ENCODE measurements at places on chromosomes 3 and 15. TPM values are rescaled to one million over a fixed set of nuclear protein-coding genes. Genes with fewer than 3 reads are reported as not detected.

- H3K4me1 ChIP-seq: peaks cover 1% of the 10 kb centered on the region
- H3K36me3 ChIP-seq: peaks cover 16% of the 10 kb centered on the region
- no peak overlapping the region for H3K4me3 ChIP-seq
- no peaks in the 10 kb centered on the region for H3K27me3 ChIP-seq
- H3K27ac ChIP-seq: no peak overlapping the region
These were observed 74.7 kb downstream of the MLH1 start for GRCh38 chr3:37068031-37068430.

ZPLD1 gene
- not detected for total RNA-seq

ZNF80 gene
- not detected for total RNA-seq

- H3K27me3 ChIP-seq: no peaks in the 10 kb centered on the region
- DNase-seq: peak; percentile 82
- peaks cover 8% of the 10 kb centered on the region for H3K36me3 ChIP-seq
- H3K4me3 ChIP-seq: no peak overlapping the region
- H3K27ac ChIP-seq: peak overlapping the region; percentile 95
- peaks cover 5% of the 10 kb centered on the region for H3K4me1 ChIP-seq
These were observed 213.6 kb downstream of the FEZF2 start for GRCh38 chr3:62159709-62160092.

DNA sequence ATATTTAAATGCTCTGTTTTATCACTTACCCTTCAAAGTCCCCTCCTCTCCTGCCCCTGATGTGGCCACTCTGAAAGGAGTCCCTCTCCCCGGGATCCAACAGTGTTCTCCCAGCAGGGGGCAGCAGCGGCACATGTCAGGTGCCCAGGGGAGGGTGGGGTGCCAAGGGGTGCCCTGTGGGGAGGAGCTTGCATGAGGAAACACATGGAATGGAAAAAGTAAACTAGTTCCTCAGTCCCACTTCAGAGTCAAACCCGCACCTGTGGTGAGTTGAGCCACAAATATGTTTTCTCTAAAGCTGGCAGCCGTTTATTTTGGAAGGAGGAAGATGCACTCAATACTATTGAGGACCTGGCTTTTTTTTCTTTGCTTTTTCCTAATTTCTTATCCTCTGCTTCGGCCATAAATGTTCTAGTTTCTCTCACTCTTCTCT lies 30.1 kb upstream of the NRROS start:
- no peak overlapping the region for H3K27ac ChIP-seq
- H3K36me3 ChIP-seq: no peaks in the 10 kb centered on the region
- H3K4me1 ChIP-seq: no peaks in the 10 kb centered on the region

DNA sequence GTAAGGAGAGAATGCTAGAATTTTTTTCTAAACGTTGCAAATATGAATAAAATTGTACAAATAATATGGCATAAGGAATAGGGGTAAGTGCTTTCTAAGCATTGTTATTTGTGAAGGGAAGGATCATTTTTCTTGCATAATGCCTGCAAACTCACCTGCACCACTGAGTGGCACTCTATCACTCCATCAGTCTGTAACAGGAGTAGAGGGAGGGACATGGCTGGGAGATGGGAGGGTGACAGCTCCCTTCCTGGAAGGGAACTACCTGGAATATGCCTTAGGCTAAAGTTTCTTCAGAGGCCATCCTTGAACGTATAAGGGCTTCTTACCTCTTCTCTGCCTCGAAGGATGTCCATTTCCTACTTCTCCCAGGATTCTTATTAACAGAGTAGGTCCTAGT lies 3.0 kb downstream of the NAALADL2 start:
- no peak overlapping the region for H3K27ac ChIP-seq
- H3K27me3 ChIP-seq: no peaks in the 10 kb centered on the region
- no peak overlapping the region for H3K4me3 ChIP-seq
- no peaks in the 10 kb centered on the region for H3K36me3 ChIP-seq

DNA sequence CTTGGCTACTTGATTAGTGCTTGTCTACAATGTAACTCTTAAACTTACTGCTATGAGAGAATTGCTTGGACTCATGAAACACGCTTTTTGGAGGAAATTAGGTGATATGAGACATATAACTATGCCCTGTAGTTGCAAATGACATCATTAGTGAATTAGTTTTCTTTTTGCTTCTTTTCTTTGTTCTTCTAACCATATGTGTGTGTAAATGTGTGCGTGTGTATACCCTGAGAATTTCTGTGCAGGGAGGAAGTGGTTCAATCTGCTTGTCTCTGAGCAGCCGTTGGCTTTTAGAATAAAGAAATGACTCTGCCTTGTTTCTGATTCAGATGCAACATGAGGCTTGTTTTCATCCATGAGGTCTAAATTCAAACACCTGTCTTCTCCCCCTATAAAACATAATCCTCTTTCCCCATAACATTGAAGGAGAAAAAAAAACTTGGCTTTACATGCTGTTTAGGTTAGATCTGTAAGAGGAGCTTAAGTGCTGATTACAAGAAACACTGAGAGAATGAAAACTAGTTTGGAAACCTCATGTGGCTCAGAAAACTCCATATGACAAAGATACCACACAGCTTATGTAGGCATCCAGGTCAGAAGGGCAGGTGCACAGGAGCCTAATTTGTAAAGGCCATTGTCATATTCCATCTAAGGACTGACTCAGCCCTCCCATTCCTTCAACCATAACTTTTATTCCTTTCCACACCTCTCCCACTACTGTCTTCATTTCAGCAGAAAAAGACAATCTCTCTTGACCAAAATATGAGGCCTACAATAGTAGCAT lies 30.5 kb upstream of the BLM start:
- no peak for DNase-seq
- H3K27me3 ChIP-seq: no peaks in the 10 kb centered on the region
- no peaks in the 10 kb centered on the region for H3K36me3 ChIP-seq
- H3K4me1 ChIP-seq: no peaks in the 10 kb centered on the region

DNA sequence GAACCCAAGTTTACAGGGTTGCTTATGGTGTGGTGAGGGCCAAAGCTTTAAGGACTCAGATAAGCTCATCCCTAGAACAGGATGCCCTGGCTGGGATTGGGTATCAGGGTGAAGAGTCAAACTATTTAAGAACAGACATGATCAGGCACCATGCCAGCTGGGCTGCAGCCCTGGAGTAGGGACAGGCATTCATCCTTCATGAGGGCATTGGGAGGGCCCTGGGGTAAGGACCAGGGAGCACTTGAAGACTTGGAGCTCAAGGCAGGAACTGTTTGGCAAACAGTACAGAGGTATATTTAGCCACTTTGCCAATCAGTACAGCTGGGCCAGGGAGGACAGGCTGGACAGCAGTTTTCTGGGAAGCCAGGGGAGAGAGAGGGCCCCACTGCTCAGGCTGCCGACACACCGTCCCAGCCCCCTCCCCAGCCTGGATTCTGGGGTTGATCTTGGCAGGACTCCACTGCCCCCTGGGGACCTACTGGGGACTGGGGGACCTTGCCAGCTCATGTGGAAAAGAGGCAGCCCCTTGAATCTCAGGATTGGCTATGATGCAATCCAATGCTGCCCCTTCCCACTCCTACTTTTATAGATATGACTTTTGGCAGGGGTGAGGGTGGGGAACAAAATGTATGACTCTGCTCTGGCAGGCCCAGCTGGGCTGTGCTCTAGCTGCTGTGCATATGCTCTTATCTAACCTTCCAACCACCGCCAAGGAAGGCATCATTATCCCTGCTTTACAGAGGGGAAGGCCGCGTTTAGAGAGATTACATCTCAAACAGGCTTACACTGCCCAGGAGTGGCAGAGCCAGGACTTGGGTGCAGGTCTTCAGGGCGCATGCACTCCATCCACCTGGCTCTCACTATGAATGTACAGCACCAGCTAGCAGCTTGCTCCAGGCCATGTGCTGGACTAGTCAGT lies 2.3 kb downstream of the PLA2G4E start:
- H3K4me3 ChIP-seq: no peak overlapping the region
- no peaks in the 10 kb centered on the region for H3K36me3 ChIP-seq
- H3K27ac ChIP-seq: no peak overlapping the region
- no peaks in the 10 kb centered on the region for H3K27me3 ChIP-seq

GRCh38 chr3:45842851-45843625 lies 1.1 kb upstream of the LZTFL1 start:
- no peak overlapping the region for H3K27ac ChIP-seq
- H3K4me3 ChIP-seq: no peak overlapping the region
- H3K36me3 ChIP-seq: peaks cover 4% of the 10 kb centered on the region
- peaks cover 20% of the 10 kb centered on the region for H3K27me3 ChIP-seq

DNA sequence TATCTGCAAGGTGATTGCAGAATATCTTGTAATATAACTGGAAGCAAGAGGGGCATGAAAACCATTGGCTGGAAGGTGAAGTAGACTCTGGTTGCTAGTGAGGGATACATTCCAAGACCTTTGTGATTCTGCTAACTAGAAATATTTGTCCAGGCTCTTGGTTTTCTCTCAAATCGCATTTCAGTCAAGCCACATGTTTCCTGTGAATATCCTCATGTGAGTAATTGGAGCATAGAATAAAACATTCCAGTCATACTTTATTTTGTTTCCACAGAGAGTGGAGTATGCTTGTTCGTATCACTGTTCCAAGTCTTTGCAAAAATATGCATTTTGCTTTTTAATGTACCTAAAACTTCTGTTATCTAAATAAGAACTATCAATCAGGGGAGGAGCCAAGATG lies 850.0 kb downstream of the EPHA3 start:
- DNase-seq: no peak
- H3K4me3 ChIP-seq: no peak overlapping the region
- no peaks in the 10 kb centered on the region for H3K36me3 ChIP-seq
- H3K27me3 ChIP-seq: no peaks in the 10 kb centered on the region
- no peaks in the 10 kb centered on the region for H3K4me1 ChIP-seq
- no peak overlapping the region for H3K27ac ChIP-seq

DNA sequence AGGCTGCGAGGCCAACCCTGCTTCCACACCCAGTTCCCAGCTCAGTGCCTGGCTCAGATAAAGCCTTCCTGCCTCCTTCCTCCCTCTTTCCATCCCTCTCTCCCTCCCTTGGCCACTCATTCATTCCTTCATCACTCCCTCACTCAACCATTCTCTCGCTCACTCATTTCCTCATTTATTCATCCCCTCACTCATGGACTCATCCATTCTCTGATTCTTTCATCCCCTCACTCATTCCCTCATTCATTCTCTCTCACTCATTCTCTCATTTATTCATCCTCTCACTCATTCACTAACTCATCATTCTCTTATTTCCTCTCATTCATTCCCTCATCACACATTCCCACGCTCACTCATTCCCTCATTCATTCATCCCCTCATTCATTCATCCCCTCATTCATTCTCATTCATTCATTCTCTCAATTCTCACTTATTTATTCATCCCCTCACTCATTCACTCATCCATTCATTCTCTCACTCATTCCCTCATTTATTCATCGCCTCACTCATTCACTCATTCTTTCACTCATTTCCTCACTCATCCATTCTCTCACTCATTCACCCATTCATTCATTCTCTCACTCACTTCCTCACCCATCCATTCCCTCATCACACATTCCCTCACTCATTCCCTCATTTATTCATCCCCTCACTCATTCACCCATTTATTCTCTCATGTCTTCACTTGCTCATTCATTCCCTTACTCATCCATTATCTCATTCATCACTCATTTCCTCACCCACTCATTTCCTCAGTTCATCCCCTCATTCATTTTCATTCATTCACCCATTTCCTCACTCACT lies 13.2 kb downstream of the ABTB1 start:
- no peak overlapping the region for H3K27ac ChIP-seq
- H3K4me1 ChIP-seq: peaks cover 4% of the 10 kb centered on the region
- no peaks in the 10 kb centered on the region for H3K27me3 ChIP-seq
- no peak overlapping the region for H3K4me3 ChIP-seq

- H3K27ac ChIP-seq: no peak overlapping the region
- no peaks in the 10 kb centered on the region for H3K4me1 ChIP-seq
- no peak overlapping the region for H3K4me3 ChIP-seq
- DNase-seq: no peak
- H3K36me3 ChIP-seq: no peaks in the 10 kb centered on the region
- no peaks in the 10 kb centered on the region for H3K27me3 ChIP-seq
These were observed 84.2 kb downstream of the TMCC1 start for GRCh38 chr3:129809297-129809696.

DNA sequence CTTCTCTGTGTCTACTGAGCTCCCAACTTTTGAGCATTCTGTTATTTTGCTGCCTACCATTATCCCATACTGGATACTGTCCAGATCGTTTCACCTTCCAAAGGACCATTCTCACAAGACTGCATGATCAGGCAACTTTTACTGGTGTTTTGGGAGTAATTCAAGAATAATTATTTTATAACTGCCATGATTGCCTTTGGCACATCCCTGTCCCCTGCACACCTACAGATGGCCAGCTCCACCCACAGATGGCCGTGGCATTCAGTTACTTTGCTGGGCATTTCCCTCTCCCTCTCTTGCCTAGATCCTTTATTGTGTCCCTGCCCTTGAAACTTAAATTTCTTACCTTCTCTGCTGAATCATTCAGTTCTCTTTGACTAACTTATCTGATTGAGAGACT lies 263.9 kb downstream of the DIPK2A start:
- H3K36me3 ChIP-seq: no peaks in the 10 kb centered on the region
- DNase-seq: no peak
- H3K4me3 ChIP-seq: no peak overlapping the region
- no peaks in the 10 kb centered on the region for H3K27me3 ChIP-seq
- H3K4me1 ChIP-seq: no peaks in the 10 kb centered on the region
- H3K27ac ChIP-seq: no peak overlapping the region

GRCh38 chr3:186411994-186412393 lies 50.0 kb upstream of the DGKG start:
- DNase-seq: no peak
- H3K36me3 ChIP-seq: no peaks in the 10 kb centered on the region
- no peak overlapping the region for H3K4me3 ChIP-seq
- H3K4me1 ChIP-seq: peaks cover 7% of the 10 kb centered on the region

ITPKA gene
- total RNA-seq: 1.9 TPM

DNA sequence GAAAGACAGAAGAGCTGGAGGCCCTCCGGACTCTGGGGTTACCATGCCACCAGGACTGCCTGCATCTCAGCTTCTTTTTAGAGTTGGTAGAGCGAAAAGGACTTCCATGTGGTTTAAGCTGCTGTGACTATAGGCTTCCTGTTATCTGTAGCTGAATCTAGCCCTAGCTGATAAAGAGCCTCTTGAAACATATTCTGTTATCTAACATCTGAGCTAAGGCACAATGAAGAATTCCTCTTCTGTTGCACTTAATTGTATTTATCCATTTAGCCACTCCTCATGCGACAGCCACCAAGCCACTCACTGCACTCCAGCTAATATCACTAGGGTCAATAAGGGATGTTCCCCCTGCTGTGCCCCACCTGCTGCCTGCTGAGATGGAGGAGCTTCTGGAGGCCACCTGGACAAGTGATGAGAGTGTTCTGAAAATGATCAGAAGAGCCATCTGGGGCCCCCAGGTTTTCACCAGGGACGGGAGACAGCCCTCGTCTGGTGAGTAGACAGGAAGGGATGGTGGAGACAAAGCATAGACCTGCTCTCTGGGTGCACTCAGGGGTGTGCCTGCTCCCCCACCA lies 94.6 kb upstream of the PLXNA1 start:
- peaks cover 7% of the 10 kb centered on the region for H3K4me1 ChIP-seq
- no peak for DNase-seq
- H3K27ac ChIP-seq: no peak overlapping the region
- no peak overlapping the region for H3K4me3 ChIP-seq
- no peaks in the 10 kb centered on the region for H3K36me3 ChIP-seq

DNA sequence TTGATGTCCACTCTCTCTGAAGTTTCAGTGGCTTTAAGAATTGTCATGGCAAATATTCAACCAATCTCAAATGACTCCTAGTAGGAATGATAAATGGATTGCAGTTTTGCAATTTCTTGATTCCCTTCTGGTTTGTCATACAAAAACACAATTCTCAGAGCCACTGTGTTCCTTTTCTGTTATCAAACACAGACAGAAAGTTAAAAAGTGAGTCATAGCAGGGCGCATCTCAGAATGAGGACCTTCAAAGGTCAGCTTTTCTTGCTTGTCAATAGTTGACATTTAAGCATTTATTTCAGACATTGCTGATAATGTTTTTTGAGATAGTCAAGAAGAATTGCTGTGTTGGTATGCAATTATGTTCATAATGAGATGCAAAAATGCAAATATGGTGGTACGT lies 405.9 kb downstream of the NR2F2 start:
- H3K27me3 ChIP-seq: no peaks in the 10 kb centered on the region
- no peak overlapping the region for H3K4me3 ChIP-seq
- H3K4me1 ChIP-seq: no peaks in the 10 kb centered on the region
- DNase-seq: no peak
- H3K27ac ChIP-seq: no peak overlapping the region

Data from lung (tissue), 17 donors.